ENCODE measurements at places on chromosomes 1 and 21.

GRCh38 chr1:153793261-153793972 lies 18.2 kb downstream of the SLC27A3 start:
- DNase-seq = no peak

DNA sequence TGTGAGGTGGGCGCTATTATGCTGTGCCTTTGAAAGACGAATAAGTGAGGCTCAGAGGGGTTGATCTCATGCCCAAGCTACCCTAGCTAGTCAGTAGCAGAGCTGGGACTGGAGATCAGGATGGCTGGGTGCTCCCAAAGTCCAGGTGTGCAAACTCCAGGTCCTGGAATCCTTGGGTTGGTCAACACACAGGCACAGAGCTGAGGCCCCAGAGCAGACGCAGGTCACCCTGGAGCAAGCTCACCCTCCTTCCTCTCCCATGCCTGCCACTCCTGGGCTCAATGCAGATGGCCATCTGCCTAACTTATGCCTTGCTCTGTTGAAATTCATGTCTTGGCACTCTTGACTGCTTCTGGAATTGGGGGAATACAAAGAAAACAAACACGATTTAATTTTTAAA lies 587.2 kb downstream of the PTPRU start:
- DNase-seq = no peak

DNA sequence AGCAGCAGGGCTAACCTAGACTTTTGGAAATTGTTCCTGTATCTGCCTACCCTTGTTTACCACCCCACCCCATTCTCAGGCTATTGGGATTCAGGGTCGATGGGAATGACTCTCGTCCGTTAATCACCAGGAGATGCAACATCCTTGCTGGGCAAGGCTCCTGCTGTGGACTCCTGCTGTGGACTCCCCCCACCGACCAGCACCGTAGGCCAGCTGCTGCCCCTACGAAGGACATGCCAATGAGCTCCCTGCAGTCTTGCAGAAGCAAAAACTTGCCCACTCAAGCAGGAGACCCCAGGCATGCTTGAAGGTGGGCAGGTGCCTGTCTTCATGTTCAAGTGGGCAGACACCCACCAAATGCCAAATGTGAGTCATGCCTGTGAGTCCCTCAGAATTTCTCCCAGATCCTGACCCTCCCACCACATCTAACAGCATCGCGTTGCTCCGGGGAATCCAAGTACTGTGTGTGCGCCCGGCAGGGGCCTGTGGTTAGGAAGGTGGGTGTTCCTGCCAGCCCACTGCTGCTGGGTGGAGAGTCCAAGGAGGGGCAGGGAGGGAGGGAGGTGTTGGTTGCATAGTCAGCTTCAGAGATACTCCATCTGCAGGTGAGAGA lies 41.7 kb upstream of the SOX13 start:
- no peak for DNase-seq

DNA sequence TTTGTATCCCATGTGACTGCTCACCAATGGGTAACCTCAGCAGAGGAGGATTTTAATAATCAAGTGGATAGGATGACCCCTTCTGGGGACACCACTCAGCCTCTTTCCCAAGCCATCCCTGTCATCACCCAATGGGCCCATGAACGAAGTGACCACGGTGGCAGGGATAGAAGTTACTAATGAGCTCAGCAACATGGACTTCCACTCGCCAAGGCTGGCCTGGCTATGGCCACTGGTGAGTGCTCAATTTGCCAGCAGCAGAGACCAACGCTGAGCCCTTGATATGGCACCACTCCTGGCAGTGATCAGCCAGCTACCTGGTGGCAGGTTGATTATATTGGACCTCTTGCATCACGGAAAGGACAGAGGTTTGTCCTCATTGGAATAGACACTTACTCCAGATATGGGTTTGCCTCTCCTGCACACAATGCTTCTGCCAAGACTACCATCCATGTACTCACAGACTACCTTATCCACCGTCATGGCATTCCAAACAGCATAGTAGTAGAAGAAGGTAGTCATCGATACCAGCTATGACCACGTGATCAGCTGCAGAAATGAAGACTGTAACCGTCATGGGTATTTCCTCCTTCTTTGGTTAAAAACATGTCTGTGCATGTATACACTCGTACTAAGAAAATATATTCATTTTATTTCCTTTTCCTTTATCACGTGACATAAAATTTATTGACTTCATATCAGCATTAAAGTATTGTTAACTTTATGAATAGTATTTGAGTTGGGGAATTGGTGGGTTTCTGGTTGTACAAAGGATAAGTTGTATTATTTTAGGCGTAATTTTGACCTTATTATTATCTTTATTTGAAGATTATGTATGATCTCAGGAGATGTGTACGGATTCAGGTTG lies 562.6 kb downstream of the PTPRU start:
- DNase-seq = no peak

DNA sequence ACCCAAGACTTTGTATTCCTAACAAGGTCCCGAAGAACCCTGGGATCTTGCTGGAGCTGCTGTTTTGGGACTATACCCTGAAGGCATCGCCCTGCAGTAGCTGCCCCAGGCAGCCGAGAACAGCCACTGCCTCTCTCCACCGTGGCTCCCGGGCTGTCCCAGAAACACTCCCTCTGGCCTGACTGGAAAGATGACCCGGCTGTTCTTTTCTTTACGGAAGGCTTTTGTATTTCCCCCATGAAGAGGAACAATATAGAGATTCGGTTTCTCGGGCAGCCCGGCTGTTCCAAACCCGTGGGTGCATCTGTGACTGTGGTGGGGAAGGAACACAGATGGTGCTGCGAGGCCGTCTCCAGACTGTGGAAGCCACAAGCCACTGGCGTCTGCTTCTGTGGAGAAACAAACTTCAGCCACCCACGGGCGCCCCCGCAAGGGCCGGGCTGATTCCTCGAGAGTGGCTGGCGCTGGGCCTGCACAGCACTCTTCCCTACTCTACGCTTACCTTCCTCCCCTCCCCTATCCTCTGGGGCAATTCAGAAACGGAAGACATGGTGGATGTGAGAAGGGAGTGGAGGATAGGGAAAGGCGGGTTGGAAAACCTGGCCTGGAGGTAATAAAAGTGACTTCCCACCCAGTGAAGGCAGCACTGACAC lies 33.7 kb upstream of the VASH2 start:
- DNase-seq = peak; percentile 38

DNA sequence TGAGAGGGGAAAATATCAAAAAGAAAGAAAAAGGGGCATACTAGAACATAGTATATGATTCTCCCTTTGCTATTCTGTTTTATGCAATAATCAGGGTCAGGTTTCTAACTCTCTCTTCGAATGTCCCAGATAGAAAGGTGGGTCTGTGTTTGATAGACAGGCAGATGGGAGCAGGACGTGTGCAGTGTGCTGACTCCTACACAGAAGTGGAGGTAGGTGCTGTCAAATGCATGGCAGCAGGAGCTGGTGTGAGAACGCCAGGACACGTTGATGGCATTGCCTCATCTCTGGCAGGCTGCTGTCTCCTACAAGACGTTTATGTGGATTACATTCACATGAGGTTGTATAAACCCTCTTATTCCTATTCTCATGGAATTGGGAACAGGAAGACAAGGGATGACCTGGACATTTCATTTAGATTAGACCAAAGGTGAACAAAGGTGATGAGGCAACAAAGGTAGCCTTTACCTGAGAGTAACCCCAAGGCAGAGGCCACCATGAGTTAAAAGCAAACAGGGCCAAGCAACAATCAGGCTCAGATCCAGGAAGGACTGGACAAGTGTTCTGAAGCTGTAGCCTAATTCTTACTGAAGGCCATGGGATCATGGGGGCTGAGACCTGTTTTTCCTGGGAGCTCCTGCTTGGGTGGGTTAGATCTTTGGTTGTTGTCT lies 37.8 kb downstream of the KCNK1 start:
- no peak for DNase-seq

DNA sequence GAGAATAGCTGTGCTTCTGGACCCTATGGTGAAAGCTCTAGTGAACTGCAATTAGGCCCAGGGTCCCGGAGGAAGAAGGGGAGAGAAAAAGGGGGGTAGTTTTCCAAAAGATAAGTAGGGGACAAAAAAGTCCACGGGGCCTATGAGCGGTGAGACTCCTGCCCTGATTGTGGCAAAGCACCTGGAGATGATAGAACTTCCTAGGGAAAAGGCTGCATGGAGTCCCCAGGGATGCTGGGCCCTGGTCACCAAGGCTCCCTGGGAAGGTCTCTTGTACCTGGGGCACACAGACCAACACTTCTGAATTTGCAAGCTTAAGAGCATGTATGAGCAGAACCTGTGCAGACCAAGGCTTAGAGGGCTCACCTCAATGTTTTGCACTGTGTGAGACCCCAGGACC lies 5.4 kb upstream of the SHISA4 start:
- no peak for DNase-seq

DNA sequence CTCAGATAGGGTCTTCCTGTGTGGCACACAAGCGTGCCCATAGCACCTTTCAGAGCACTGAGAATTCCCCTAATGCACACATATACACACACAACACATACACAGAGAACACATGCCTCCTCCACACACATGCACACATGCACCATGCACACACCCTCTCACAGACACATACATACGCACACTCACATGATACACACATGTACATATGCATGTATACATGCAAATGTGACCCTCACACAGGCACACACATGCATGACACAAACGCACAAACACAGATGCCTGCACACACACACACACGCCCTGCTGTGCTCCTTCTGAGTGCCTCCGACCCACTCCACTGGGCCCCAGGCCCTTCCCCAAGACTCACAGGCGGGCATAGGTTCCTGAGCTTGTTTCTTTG lies 251.0 kb downstream of the PTPRU start:
- DNase-seq = no peak

- DNase-seq = no peak
These were observed 14.5 kb downstream of the PAX7 start for GRCh38 chr1:18644973-18645746.

DNA sequence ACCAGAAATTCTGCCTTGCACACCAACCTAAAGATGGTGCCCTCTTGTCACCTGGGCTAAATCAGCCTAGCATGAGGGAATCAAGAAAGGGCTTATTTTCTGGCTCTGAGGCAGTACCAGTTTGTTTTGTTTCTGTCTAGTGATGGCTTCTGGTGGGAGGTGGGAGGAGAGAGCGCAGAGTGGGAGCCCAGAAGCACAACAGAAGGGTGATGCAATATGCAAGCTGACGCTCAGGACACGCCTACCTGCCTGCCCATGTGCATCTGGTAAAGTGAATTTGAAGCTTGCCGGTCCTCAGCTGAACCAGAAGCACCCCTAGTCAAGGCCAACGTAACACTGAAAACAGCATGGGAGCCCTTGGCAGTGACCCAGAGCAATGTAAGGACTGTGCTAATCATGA lies 138.4 kb upstream of the TIAM1 start:
- DNase-seq = no peak

GRCh38 chr1:232034556-232034955 lies 408.0 kb downstream of the DISC1 start:
- no peak for DNase-seq

- DNase-seq = no peak
These were observed 37.0 kb upstream of the LRRC3 start for GRCh38 chr21:44418108-44418875.

- no peak for DNase-seq
These were observed 12.2 kb downstream of the SCNN1D start for GRCh38 chr1:1292442-1292779.

GRCh38 chr1:240595476-240595875 lies 16.5 kb downstream of the GREM2 start:
- no peak for DNase-seq

GRCh38 chr1:11138952-11139351 lies 39.3 kb upstream of the EXOSC10 start:
- DNase-seq = peak; percentile 49

GRCh38 chr1:245645406-245645805 lies 490.6 kb downstream of the KIF26B start:
- no peak for DNase-seq

GRCh38 chr1:220628431-220628830 lies 61.7 kb upstream of the C1orf115 start:
- DNase-seq = no peak

DNA sequence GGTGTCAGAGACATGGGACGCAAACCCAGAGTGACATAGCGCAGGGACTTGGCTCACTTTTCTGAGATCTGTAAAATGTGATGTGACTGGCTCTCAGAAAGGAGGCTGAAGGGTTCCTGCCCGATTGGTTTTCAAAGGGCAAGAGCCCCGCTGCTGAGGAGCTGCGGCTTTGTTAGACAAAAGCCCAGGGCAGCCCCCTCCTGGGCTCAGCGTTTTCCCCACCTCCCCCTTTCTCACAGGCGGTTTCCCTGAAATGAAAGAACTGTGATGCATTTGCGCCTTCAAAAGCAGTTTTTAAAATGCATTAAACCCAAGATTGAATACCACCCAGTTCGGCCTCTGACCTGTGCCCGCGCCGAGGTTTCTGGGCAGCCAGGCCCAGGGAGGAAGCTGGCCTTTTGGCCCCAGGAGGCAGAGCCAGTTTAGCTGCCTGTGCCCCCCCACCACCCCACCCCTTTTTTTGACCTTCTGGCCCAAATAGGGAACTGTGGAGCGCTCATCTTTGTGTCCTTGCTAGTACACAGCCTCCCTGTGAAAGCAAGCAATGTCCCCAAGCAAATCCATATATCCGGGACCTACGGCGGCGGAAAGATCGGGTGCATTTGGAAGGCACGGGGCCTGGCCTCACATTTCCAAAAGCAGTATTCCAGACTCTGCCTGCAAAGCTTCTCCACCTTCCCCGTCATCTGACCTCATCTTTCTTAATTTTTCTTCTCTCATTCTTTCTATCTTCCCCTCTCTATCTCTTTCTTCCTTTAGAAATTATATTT lies 28.6 kb downstream of the CD247 start:
- no peak for DNase-seq

DNA sequence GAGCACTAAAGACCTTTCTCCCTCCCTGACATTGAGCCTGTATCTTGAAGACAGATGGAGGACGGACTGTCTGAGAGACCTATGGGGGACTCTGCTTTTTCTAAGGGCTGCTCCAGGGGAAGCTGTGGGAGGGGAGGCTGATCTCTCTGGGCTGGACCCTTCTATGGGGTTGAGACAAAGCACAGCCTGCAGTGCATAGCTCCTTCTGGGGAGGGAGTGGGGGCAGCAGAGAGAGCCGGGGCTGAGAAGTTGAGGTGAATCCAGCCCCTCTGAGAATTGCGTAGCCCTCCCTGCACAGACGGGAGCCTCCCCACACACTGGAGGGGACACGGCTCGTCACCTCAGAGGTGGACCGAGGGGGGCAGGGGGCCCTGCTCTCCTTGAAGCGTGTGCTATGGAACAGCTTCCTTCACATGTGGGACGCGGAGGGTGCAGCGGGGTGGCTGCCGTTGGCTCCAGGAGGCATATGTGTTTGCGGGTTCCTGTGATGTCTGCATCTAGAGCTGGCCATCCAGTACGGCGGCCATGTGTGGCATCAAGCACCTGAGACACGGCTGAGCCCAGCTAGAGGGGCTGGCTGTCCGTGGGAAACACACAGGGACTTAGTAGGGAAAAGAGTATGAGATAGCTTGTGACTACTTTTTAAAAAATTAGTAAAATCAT lies 299.1 kb downstream of the CAMTA1 start:
- no peak for DNase-seq

Data from fibroblast of skin of right biceps (primary cell).